ENCODE measurements at places on chromosomes 7 and 10.

DNA sequence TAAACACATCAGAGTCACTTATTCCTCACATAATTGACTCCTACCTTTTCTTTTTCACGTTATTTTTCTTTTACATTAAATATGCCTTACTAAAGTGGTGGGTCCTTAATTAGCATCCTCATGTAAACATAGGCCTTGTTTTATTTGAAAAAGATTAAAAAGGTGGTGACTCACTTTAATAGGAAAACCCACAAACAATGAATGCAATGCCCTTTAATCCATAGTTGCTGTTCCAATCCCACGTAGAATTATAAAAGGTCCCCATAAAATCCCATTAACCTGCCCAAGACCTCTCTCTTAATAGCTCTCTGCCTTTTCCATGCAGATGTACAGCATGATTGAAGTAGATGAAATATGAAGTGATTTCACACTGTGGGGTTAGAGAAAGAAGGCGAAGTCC, 32.2 kb downstream of the SLC16A12 start:
- DNase-seq: no peak

DNA sequence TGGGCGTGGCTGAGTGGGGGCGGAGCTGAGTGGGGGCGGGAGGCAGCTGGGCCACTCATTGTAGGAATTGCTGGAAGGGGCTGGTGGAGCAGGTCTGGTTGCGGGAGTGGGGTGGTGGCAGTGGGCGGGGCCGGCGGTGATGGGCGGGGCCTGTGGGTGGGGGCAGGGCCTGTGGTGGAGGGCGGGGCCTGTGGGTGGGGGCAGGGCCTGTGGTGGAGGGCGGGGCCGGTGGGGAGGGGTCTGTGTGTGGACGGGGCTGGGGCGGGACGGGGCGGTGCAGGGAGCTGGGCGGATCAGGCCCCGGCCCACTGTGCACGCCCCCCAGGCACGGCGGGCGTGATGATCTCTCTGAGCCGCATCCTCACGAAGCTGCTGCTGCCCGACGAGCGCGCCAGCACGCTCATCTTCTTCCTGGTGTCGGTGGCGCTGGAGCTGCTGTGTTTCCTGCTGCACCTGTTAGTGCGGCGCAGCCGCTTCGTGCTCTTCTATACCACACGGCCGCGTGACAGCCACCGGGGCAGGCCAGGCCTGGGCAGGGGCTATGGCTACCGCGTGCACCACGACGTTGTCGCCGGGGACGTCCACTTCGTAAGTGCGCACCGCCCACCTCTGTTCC, 14.0 kb downstream of the SLC29A4 start:
- no peak for DNase-seq

DNA sequence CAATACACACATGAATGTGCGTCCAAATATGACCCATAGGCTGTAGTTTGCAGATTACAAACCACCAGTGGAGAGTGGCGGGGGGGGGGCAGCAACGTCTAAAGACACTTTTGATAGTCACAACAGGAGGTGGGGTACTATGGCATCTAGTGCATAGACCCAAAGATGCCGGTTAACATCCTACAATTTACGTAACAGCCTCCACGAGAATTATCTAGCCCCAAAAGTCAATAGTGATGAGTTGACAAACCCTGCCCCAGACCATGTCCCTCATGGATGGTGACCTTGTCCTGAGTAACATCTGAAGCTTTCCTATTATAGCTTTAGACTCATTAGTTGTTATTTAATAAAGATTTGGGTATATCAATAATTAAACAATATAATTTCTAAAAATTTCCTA, 31.6 kb downstream of the USP6NL start:
- DNase-seq: no peak

GRCh38 chr7:34839645-34840044, 181.6 kb downstream of the NPSR1 start:
- no peak for DNase-seq

DNA sequence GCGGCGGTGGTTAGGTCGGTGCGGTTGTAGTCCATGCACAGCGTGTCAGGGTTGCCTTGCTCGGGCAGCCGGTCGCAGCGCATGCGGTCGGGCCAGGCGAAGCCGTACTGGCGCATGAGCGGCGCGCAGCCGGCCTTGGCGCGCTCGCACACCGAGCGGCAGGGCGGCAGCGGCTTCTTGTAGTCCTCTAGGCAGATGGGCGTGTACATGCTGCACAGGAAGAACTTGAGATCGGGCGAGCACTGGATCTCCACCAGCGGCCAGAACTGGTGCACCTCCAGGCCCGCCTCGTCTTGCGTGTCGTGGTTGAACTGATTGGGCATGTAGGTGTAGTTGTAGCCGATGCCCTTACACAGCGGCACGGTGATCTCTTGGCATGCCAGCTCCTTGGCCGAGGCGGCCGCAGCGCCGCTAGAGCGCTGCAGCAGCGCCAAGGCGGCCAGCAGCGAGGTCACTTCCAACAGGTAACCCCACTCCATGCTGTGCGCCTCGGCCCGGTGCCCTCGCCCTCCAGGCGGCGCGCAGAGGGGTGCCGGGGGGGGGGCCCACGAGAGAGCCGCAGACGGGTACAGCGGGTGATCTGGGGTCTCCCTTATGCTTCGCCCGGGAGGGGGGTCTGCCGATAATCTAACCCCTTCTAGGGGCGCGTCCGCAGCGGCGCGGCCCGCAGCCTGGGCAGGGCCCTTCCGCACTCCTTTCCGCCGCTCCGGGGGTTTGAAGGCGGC, 983 bp downstream of the FZD8 start:
- DNase-seq: peak; percentile 13

- DNase-seq: no peak
Observed at GRCh38 chr7:150801946-150802771, 1.6 kb downstream of the TMEM176A start.

DNA sequence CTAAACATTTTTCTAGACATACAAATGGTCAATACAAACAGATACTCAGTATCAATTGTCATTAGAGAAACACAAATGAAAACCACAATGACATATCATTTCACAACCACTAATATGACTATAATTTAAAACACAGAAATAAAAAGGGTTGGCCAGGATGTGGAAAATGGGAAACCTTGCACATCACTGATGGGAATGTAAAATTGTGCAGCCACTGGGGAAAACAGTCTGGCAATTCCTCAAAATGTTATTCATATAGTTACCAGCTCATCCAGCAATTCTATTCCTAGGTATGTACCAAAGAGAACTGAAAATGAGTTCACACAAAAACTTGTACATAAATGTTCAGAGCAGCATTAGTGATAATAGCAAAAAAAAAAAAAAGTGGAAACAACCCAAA, 106.1 kb upstream of the LRRTM3 start:
- DNase-seq: no peak

GRCh38 chr7:88545663-88546062, 213.8 kb upstream of the ZNF804B start:
- DNase-seq: no peak

GRCh38 chr10:122276611-122277208, 5.6 kb downstream of the BTBD16 start:
- no peak for DNase-seq

DNA sequence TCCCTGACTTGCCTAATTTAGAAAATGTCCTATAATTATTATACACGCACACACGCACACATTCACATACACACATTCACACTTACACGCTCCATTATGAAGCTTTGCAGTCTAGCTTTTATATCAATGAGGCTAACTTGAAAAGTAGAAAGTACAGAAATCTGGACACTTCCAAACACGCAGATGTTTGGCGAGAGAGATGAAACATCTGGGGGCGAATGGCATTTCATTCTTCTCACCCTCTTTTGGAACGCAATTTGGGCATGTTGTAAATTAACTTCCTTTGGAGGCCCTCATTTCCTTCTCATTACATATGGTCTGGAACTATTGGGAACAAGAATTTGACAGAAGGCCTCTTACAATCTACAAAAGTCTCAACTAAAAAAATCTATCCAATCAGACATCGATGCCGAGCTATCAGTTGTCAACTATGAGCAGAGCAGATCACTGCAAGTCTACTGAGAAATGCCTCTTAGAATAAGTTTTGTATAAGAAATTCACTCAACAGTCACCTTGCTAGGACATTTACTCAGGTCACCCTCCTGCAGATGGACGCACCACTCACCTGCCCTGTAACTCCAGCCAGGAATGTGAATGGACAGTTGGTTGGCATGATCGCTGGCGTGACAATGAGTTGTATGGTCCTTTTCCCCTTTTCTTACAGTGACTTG, 115.2 kb upstream of the ADAM12 start:
- no peak for DNase-seq

GRCh38 chr7:51589111-51589510, 272.5 kb upstream of the COBL start:
- DNase-seq: no peak

- DNase-seq: peak; percentile 70
Observed at GRCh38 chr10:71268758-71269157, 50.3 kb upstream of the SLC29A3 start.

- no peak for DNase-seq
Observed at GRCh38 chr10:75272896-75273295, 37.1 kb upstream of the COMTD1 start.

DNA sequence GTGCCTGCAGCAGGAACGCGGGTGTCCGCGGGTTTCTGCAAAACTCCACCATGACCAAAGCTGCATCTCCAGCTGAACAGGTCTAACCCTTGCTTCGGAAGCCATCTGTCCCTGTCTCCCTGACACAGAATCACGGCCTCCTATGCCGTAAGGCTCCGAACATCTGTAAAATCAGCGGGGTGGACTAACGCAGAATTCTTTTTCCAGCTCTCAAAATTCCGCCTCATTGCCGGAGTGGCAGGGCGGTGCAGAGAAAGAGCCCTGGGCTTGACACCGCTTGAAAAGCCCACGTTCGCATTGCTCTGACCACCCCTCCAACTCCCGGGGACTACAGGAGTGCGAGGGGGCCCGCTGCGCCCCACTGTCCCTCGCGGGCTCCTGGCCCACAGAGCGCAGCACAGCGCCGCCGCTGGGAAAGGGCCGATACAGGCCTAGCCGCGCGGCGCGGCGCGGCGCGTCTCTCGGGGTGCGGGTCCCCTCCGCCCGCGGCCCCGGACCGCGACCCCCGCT, 409 bp downstream of the DNMBP start:
- peak; percentile 54 for DNase-seq

- no peak for DNase-seq
Observed at GRCh38 chr10:36017137-36017536, 375.0 kb upstream of the FZD8 start.

DNA sequence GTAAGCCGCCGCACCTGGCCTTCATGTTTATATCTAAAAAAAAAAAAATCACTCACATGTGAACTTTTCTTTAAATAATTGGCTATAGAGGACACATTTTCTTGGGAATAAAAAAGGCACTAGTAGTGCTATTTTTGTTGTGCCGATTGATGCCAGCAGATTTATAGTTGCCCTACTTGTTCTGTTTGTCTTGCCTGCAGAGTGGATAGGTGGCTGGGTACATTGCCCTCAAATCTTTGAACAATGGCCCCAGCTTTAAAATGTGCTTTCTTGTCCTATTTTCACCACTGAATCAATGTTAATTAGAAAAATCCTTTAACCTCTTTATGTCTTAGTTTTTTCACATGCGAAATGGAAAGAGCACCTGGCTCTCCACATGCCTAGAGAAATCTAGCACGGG, 30.1 kb upstream of the ZNRF2 start:
- DNase-seq: no peak

GRCh38 chr10:101123085-101123814, 7.8 kb upstream of the TLX1 start:
- DNase-seq: no peak

- no peak for DNase-seq
Observed at GRCh38 chr7:4067476-4067760, 614.7 kb upstream of the FOXK1 start.

DNA sequence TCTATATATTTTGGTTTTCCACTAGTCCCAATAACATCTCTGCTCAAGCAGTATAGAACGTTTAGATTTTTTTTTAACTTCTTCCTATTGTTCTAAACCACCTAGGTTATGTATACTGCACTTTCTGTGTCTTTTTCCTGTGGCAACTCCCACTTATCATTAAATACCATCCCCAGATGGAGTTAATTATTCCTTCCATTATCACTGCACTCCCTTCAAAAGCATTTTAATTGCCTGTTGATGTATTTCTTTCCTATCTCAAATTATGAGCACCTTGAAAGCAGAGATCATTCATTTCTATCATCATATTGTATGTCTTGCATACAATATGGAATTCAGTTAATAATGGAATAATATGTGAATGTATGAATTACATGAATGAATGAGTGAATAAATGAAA, 148.0 kb downstream of the HGF start:
- DNase-seq: no peak

DNA sequence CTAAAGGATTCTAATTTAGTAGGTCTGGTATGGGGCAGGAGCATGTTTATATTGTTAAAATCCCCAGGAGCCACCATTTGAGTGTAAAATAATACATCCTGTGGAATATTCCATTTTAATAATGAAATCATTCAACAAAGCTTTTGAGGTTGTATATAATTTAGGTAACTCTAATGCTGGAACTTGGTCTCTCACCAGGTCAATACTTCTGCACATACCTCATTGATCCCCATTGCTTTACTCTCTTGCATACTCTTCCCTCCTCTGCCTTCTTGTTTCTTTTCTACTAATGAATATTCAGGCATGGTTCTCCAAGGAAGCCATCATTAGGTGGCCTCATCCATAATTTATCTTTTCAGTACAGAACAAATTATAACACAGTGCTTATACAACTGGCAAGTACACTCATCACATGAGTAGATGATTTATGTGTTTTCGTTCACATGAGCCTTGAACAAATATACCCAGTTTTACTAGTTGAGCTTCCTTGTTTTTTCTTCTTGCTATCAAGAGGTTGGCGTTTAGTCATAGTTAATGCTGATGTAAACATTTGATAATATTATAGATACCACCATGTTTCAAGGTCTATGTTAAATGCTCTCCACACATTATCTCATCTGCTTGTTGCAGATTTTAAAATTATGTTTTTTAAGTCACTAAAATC, 7.2 kb downstream of the PALS2 start:
- no peak for DNase-seq

DNA sequence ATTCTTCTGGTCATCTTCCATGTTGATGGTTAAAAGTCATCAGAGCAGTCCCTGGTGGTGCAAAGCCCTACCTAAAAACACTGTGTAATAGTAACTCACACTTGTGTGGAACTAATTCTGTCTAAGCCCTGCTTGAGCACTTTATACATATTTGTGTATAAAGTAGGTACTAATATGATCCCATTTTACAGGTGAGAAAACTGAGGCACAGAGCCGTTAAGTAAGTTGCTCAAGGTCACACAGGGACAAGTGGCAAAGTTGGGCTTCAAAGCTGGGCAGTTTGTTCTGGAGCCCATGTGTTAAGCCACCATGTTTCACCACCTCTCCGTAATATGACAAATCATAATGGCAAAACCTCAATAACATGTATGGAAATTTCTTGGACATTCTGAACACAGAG, 48.1 kb downstream of the BPGM start:
- DNase-seq: no peak

All from hypothalamus (tissue), 51 donors.